ENCODE measurements at places on chromosomes 1 and 21.

DNA sequence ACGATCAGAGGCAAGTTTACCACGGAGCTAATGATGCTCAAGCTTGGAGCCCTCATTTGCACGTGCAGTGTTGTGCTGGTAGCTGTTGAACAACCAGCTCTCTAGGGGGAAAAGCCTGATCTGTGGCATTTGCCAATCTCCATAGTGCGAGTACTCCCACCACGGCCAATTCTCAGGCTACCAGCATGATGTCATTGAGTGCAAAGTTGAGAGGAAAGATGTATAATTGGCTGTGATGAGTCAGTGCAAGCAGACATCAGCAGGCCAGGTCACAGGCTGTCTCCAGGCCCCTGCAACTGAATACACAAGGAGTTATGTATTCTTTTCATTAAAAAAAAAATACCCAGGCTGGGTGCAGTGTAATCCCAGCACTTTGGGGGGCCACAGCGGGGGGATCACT, 233.1 kb upstream of the VAMP3 start:
- DNase-seq = no peak

DNA sequence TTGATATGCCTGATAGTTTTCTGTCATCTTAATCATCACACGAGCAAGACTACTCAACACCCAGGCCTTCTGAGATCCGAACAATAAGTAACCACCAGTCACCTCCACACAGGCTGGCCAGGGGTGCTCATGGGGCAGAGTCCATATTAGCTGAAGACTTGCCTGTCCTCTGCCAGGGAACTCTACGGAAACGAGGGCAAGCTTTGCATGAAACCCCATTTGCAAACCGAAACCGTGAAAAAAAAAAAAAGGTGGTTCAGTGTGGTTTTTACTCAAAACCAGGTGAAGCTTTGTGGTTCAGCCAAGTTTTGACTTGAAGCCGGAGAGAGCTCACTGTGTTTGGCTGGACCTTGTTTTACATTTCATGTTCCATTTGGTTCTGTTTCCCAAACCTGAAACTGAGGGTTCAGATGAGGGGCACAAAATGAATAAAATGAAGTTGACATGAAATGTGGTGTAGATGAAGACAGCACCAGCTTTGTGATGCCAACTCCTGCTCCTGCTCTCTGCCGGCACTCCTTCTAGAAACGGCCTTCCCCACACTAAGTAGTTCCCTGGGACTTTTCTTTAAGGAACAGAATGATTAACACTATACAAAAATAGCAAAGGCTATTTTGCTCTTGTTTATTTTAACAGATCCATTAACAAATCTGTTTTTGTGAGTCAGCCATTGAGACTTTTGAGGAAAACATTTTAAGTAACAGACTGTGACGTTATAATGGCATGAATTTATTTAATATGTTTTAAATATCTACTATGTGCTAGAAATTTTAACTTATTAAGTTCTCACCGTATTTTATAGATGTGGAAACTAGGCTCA, 74.7 kb downstream of the RUNX1 start:
- DNase-seq = no peak

DNA sequence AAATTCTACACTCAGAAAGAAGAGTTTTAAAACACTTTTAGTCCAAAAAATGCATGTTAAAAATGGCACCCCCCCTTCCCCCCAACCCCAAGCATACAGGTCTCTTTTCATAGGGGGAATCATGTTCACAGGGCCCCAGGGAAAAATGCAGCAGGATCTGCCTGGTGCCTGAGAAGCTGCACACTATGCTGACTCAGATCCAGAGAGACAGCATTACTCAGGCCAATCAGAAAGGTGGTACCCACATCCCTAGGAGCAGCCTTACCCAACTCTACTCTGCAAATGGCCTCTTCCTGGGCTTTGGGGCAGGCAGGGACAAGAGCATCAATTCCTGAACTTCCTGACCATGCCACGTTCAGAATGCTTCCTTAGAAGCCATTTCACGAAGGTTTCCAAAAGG, 119.0 kb downstream of the HIVEP3 start:
- no peak for DNase-seq

DNA sequence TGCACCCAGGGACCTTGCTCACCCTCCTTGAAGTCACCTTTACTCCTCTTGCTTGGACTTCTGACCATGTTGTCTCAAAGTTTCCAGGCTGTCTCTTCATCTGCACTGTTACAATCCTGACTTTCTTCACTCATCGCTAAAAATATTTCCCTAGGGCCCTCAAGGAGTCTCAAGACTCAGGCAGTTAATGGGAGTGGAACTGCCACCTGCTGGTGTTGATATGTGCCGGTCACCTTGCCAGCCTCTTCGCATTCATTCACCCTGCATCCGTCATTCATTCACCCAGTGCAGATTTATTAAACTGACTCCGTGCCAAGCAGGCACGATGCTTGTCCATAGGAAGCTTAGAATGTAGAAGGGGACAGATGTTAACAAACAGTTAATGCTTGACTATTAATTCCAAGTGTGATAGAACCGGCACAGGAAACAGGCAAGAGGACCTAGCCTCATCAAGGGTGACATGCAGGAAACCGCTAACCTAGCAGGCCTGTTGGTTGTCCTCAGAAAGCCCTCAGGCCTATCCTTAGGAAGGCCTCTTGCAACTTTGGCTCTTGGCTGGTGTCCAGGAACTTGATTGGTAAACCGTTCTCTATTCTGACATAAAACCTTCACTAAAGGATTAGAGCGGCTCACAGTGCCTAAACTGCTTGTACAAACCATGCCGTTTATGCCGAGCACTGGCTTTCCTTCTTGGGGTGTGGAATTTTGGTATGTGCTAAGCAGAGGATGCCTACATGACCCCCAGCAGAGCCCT, 342.2 kb downstream of the CAMTA1 start:
- DNase-seq = no peak

DNA sequence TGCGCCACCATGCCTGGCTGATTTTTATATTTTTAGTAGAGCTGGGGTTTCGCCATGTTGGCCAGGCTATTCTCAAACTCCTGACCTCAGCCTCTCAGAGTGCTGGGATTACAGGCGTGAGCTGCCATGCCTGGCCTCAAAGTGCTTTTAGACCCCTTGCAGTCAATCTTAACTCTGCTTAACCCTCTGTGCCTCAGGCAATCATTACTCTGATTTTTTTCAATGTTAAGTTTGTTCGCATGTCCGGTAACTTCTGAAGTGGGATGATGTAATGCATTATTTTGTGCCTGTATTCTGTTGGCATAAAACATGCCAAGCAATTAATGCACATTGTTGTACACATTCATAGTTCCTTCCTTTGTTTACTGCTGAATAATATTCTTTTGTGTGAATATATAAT, 18.6 kb downstream of the SMG7 start:
- no peak for DNase-seq
